ENCODE measurements at places on chromosomes 1 and 21.

DNA sequence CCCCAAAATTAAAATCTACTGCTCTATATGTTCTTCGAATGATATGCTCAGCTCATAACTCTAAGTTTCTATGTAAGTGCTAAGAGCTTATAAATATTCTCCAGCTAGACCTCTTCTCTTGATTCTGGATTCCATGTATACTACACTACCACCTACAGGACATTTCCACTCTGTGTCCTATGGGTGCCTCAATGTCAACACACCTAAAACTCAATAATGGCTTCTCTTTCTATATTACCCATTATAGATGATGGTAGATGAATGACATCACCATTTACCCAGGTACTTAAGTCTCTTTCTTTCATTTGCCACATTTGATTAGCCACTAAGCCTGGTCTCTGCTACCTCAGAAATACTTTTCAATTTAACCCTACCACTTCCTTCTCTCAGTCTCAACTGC is 41.3 kb downstream of the TBX19 start:
- peak; percentile 64 for DNase-seq

- no peak for DNase-seq
Observed at GRCh38 chr21:41876928-41877652, 2.1 kb downstream of the PRDM15 start.

DNA sequence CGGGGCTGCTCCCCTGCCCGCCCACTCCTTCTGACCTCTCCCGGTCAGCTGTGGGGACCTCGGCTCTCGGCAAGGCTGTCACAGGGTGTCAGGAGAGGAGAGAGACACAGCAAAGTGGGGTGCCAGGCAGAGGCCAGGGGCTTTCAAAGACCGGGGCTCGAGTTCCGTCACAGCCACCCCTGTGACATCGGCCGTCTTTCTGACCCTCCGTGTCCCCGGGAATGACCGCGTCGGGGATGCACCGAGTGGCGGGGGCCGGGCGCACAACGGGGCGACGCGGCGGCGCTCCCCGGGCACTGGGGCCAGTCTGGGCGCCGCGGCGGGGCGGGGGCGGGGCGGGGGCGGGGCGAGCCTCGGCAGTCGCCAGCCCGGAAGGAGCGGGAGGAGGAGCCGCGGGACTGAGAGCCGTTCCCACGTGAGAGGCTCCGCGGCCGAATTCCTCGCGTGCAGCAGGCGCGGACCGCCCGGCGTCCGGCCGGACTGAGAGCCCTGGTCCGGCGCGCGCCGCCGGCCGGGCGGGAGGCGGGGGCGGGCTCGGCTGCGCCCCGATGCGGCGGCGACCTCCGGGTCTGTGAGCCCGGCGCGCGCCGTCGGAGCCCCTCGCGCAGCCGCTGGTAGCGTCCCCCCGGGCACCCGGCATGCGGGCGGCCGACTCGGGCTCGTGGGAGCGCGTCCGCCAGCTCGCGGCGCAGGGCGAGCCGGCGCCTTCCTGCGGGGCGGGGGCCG is 229.7 kb upstream of the TMEM51 start:
- peak; percentile 34 for DNase-seq

DNA sequence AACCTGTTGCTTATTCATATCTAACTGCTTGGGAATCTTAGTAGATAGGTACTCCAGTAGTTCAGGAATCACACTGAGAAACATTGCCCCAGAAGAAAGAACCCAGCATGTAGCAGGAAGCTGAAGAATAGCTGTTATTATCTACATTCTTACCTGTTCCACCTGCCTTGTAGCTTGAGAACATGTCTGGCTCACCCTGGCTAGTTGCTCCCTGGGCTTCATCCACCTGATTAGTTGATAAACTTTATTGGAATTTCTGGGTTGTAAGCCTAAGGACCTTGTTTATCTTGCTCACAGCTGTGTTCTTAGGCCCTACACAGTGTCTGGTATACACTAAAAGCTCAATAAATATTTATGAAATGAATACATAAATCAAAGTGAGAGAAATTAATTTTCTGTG is 106.3 kb upstream of the DMRTA2 start:
- no peak for DNase-seq
